ENCODE measurements at places on chromosomes 3 and 15.

DNA sequence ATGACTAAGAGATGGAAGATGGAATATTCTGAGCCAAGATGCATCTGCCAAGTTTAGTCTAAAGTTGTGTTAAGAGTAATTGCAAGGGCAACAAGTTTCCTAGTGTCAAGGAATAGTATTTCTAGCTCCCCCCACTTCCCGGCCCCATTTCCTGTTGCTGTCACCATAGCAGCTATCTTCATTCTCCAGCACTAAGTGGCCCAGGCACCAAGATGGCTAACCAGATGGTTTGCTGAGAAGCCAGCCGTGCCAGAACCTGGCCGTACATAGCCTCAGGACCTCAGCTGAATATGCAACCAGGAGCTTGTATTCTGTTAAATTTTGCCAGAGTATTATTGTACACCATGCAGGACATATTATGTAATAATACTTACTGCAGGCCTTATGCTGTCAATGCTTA is 108.8 kb upstream of the UMPS start:
- no peak for DNase-seq

DNA sequence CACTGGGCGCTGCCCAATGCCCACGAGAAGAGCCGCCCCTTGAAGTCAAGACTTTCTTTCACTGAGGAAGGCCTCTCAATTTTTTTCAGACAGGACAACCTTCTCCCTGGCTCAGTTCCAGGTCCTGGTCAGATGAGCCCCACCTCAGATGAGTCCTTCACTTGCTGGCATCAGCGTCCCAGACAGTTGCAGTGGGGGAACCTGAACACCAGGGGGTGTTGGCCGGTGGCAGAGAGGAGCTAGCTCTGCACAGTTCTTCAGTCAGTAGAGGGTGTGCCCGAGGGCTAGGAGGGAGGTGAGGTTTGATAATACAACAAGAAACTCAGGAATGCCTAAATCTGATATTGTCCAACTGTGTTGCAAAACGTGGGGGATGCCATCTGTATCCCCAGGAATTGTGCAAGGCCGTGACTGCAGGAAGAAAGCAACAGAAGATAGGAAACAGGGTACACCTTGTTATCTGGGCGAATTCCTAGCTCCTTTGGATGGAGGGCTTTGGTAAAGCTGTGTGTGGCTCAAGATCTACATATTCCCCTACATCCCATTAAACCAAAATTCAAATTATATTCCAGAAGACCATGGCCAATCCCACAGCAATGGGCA is 34.3 kb downstream of the CCR3 start:
- no peak for DNase-seq

GRCh38 chr15:80559761-80560160 is 135.3 kb upstream of the ABHD17C start:
- no peak for DNase-seq

GRCh38 chr15:82393671-82394070 is 35.9 kb upstream of the GOLGA6L9 start:
- no peak for DNase-seq

DNA sequence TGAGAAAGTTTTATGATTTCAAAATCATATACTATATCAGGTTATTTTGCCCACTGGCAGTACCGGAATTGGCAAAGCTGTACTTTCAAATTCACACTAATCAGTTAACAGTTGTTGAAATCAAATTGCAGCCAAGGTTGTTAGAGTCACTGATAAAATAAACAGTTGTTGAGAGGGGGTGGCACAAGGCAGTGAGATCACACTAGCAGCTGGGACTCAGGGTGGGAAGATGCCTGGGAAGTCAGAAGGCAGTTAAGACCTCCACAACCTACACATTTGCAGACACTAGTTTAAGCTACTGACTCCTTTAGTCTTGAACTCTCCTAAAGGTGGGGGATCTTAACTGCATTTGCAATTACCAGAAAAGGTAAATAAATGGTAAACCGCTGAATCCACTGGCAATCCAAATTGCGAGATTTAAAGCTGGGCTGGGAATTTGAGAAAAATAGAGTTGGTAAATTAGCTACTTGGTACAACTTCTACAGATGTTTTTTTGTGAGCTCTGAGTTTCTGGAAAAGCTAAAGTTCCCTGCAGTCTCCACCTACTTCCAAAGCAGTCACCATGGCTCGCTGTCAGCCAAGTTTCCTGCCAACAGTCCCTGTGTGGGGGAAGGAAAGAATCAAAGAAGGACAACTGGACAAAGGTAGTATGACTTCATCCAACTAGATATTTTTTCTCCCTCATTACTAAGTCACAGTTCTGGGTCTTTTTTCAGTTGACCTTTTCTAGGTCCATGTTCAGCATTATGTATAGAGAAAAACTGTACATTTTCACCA is 105.7 kb downstream of the ZNF385D start:
- DNase-seq = no peak

DNA sequence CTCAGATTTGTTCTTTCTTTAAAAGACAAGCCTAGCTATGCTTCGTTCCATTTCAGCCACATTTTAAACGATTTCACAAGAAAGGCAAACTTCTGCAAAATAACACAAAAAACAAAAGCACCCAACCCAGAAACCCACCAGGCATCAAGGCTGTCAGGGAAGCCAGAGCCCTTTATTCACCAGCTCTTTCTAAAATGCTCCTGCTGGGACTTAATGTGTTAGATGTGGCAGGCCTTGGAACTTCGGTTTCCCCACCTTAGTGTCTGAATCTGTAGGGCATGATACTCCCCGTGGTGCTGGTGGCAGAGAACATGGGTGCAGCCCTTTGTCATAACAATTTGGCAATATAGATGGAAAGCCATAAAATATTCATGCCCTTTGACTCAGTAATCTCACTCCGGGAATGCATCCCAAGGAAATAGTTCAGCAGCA is 56.8 kb upstream of the LCTL start:
- no peak for DNase-seq
